ENCODE measurements at places on chromosomes 3 and 15.
A peak's percentile ranks its signal among the peaks of the same experiment; 100 is the strongest.

GRCh38 chr15:81113204-81113657 lies 20.8 kb upstream of the CFAP161 start:
- DNase-seq = no peak

GRCh38 chr3:159640225-159640624 lies 348.4 kb upstream of the IL12A start:
- DNase-seq = no peak

DNA sequence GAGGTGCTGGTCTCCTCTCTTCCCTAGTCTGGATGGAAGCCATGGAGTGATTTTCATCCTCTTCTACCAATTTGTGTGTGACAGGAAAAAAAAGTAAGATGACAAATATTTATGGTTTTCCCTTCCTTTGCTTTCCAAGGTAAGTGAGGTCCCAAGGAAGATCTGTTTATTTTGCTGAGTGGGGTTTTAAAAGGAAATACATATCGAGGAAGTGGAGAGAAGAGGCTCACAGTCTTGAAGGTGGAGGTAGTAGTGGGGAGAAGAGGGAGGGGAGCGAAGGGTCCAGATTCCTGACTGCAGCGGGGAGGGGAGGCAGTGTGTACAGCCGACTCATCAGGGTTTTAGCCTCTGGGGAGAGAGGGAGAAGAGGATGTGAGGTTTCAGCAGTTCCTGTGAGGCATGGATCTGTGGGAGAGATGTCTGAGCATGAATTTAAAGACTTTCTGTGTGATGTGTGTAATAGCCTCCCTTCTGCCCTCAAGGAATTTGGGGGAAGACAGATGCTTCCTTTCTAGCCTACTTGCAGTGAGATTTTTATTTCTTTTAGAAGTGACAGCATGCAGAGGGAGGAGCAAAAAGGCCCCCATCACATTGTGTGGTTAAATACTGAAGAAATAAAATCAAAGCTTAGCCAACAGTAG lies 272.4 kb downstream of the THRB start:
- peak; percentile 80 for DNase-seq

- DNase-seq = no peak
Measured at GRCh38 chr3:10255835-10256234, 7.6 kb downstream of the TATDN2 start.
